ENCODE measurements at places on chromosomes 1 and 21. TPM values are rescaled to one million over a fixed set of nuclear protein-coding genes. Genes with fewer than 3 reads are reported as not detected.

DNA sequence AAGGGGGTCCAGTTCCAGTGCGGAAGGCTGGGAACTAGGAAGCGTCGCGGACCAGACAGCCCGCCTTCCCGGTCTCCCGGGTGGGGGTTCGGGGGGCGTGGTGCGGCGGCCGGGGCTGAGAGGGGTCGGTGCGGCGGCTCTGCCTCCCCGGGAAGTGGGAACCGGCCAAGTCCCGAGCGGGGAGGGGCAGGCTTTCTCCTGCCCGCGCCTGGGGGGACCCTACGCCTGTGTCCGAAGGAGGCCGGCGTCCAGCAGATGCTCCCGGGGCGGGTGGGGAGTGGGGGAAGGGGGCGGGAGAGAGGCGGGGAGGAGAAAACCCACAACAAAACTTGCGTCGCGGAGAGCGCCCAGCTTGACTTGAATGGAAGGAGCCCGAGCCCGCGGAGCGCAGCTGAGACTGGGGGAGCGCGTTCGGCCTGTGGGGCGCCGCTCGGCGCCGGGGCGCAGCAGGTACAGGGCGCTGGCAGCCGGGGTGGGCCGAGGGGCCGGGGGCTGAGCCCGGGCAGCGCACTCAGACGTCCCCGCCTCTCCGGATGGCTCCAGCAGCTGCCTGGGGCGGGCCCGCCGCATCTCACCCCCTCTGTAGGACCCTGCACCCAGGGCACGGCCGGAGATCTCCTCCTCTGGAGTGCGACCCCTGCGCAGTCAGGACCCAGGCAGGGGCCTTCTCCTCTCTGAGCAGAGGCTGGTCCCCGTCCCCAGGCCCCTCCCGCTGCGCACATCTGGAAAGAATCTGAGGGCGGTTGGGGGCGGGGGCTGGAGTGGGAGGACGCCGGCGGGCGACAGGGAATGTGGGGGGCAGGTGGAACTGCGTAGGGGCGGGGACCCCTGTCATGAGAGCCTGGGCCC, at the start of gene PODN:
TSS of gene PODN (plus strand) at position 355 of the 849 bp plus-strand sequence. CDS start 7,643 bp downstream, outside the sequence.
- peak; percentile 89 for DNase-seq

GRCh38 chr1:168987330-168987729, 119.2 kb upstream of the ATP1B1 start:
- DNase-seq = no peak

GRCh38 chr1:5753549-5754421, 238.4 kb downstream of the NPHP4 start:
- peak; percentile 72 for DNase-seq

DNA sequence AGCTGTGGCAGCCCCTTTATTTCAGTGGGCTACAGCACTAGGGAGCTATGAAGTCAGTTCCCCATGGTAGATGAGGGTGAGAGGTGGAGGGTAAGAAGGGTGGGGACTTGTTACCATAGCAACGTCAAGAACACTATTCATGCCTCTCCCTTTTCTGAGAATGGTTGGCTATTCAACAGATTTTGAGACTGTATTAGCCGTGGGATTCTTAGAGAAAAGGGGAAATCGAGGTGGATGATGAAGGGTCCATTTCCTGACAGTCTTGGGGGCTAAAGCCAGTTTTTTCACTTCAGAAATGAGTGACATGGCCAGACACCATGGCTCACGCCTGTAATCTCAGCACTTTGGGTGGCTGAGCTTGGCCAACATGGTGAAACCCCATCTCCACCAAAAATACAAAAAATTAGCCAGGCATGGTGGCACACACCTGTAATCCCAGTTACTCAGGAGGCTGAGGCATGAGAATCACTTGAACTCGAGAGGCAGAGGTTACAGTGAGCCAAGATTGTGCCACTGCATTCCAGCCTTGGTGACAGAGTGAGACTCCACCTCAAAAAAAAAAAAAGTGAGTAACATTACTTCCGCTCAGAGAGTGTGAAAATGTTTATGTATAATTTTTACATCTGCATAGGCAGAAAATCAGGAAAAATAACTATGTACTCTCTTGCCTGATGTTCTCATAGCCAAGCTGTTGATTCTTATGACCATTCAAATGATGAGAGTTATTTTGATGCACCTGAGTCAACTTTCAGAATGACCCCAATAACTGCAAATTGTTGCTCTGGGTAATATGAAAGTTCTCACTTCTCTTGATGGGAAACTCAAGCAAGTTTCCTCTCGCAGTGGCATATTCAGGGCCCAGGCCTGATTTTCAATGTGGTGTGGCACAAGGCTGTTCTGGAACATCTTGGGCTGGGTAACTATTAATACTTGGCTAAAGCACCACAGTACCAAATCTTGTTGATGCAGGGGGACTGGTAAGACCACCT, 23.2 kb upstream of the RGSL1 start:
- DNase-seq = no peak

DNA sequence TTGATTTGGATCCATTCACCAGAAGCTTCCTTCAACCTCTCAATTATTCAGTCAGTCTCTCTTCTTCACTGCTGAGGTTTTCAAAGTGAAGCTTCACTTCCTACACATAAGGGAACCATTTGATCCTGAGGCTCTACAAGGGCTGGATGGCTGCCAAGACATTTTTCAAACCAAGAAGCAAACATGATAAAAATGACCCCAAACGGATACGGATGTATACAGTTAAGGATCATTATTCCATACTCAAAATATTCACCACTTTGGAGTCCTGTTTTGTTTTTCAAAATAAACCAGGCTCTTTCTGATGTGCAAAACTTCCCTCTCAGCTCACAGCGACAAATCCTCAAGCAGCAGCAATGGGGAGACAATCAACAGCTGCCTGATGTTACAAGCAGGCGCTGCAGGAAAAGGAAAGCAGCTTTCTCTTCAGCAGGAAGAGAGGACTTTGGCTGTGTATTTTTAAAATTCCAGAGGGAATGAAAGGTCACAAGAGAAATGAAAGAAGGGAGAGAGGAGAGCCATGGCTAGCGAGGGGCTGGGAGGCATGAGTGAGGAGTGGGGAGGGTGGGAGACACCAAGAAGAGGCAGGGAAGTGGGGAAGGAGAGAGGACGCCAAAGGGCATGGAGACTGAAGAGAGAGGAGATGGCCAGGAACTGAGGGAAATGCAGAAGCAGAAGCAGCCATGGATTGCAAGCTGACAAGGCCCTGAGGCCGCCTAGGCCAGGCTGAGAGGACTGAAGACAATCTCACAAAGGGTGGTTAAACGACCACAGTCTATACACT, 145.4 kb downstream of the SLC45A1 start:
- no peak for DNase-seq

- DNase-seq = no peak
Measured at GRCh38 chr1:10599194-10599861, 124.6 kb downstream of the PEX14 start.

DNA sequence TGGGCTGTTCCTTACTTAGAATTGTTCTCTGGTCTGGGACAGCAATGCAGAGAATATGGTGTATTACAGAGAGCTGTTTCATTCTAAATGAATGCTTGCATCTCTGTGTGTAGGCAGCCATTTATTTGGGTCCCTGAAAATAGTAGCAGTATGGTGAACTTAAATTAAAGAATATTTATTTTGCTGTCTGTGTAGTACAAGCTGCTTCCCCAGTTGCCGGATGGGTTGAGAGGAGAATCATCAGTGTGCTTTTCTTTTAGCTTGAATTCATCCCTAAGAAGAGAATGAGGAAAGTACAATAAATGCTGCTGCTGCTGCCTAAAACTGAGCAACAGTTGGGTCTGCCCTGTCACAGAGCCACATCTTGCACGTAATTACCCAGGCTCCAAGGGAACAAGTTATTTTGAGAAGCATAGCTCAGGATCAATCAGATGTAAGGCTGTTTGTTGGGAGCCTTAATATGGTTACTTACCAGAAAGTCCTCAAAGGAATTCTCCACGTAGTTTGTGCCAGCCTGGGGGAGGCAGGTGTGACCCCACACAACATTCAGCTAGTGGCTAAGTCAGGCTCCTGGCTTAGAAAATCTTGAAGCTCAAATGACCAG, 16.6 kb downstream of the ACTN2 start:
- DNase-seq = no peak

DNA sequence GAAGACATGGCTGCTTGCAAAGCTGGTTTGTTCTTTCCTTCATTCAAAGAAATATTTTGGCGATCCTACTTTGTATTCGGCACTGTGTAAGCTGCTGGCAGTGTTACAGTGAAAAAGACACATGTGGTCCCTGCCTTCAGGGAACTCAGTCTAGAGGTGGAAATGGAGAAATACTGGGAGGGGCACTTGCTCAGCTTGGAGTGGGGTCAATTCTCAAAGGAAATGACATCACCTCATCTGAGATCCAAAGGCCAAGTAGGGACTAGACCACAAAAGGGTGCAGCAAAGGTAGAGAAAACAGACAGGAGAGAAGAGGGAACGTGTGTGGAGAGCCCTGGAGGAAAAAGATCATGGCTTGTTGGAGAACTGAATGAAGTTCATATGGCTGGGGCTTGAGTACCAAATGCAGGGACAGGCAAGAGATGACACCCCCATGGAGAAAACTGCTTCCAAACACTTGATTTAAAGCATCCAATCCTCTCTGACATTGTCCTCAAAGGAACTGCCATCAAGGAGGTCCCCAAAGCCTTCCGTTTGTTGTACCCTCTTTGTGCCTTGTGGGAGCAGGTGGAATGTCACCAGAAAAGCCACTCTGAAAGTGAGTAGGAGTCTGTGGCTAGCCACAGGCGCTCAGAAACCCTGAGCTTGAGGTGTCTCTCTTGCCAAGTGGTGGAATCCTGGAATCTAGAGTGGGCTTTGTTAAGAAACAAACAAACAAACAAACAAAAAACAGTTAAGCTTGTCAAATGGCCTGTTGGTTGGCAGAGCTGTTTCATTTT, 48.3 kb upstream of the TDRD10 start:
- DNase-seq = no peak

GRCh38 chr1:198597690-198598430, 41.0 kb upstream of the PTPRC start:
- no peak for DNase-seq

DNA sequence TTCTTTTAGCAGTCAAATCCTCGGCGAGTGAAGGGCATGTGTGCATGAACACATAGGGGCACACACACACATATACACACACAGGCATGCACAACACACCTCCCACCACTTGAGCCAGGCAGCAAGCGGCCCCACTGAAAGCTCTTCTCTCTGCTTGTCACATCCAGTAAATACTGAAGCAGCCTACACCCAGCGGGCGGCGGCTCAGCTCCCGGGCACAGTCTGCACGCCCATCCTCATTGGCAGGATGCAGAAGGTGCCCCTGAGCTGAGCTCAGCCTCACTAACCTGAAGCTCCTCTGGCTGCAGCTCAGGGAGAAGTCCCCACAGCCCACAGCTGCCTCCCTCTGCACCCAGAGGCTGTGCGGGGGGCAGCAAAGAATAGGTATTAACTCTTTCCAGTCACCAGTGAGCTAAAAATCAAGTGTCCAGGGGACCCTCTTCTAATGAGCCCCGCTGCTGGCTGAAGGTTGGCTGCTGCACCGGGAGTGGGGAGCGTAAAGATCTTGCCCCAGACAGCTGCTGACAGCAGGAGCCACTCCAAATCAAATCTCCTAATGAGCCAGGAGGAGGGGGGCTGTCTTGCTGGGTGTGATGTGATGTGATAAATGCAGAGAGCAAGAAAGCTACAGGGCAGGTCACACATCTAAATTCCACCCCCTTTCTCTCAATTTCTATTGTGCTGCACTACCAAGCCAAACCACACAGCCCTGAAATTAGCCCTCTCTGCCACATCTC, 12.5 kb downstream of the RGS8 start:
- DNase-seq = no peak

DNA sequence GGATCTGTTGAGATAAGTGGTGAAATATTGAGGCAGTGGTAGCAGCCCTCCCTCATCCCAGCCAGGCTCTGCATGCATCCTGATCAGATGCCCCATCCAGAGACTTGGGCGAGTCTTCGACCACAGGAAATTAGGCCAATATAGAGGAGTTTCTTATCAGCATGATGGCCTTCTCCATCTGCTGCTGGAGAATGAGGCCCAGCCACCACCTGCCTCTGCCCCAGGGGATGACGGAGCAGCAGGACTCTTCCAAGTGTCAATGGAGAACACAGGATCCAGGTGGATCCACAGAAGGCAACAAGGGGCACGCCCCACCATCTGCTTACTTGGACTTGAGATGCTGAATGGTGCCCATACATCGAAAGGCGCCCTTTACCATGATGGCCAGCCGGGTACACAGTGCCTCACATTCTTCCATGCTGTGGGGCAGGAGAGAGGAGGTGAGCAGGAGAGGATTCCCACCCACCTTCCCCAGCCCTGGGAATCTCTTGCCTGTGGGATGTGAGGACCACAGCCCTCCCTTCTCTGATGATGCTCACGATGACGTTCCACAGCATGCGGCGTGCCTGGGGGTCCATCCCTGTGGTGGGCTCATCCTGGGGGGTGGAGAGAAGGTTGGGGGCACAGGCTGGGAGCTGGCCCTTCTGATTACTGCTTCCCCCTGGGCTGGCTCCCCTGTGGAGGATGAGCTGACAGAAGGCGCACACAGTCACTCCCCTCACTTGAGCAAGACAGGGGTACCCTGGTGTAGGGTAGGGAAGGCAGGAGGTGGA, 91.5 kb upstream of the GCLM start:
- no peak for DNase-seq

DNA sequence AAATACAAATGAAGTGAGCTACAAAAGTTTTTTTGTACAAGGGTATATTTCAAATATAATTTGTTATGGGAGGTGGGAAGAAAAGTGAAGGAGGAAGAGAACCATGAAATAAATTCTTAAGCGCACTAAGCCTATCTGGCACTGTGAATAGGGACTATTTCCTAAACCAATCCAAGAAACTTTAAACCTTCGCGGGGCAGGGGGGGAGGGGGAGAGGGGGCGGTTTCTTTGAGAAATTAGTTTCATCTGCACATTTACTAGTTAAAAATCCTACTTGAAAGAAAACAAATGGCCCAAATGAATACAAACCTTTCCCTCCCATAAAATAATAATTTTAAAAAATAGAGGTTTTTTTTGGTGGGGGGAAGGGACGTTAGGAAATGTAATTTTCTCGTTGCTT, 364 bp downstream of the GOLPH3L start:
- DNase-seq = no peak

- DNase-seq = no peak
Measured at GRCh38 chr1:100988121-100988520, 37.5 kb downstream of the DPH5 start.

- no peak for DNase-seq
Measured at GRCh38 chr1:11979028-11979850, 1.0 kb upstream of the MFN2 start.

DNA sequence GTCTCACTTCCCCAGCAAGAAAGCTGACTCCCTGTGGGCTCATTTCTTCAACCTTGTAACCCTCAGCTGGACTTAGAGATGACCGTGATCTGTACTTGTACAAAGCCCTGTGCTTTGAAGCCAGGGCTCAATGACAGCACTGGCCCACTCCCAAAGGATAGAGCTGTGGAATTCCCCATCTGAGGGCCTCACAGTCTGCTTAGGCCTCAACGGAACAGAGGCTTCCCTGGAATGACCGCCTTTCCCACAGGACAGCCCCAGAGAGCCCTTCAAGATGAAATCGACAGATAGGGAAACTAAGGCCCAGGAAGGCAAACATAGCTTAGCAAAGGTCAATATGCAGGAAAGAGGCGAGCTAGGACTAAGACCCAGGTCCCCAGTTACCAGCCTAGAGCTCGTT, 11.5 kb downstream of the SLC9A1 start:
- peak; percentile 57 for DNase-seq

GRCh38 chr1:9437961-9438430, 101.3 kb upstream of the SLC25A33 start:
- peak; percentile 93 for DNase-seq

Gene KRTAP24-1
- total RNA-seq = not detected

Gene CREG1
- 105 TPM for total RNA-seq

Gene INKA2
- total RNA-seq = 12.4 TPM

Gene RGS2
- total RNA-seq = 96.2 TPM

Gene RPTN
- not detected for total RNA-seq

Gene MEX3A
- 0.23 TPM for total RNA-seq

Gene JTB
- 78.2 TPM for total RNA-seq
